Activated gamma-delta T cell (primary cell): ENCODE measurements at places on chromosomes 11 and 22.

- no peak for DNase-seq
Observed at GRCh38 chr11:63847363-63847762, 8.5 kb downstream of the MARK2 start.

- DNase-seq: peak; percentile 87
Observed at GRCh38 chr11:925496-926301, at the start of gene AP2A2. Gene AP2A2 (plus strand): TSS chr11:925870. CDS start chr11:926022, 152 bp downstream.

DNA sequence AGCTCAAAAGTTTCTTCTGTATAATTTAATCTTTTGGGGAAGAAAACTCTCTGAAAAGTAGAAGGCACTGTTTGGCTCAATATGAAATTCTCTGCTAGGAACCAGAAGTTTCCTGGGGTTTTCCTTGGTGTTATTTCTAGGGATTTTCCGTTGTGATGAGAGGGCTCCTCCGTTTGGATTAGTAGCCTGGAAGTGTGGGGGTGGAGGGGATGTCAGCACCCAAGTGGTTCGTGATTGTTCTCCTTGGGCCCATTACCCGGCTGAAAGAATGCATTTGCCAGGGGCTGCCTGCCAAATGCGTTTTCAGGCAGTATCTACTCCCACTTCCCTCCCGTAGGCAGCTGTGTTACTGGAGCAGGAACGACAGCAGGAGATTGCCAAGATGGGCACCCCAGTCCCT is 4.3 kb downstream of the SF3B2 start:
- no peak for DNase-seq

GRCh38 chr22:33720166-33720878 is 200.0 kb downstream of the LARGE1 start:
- DNase-seq: no peak

GRCh38 chr11:82775736-82776346 is 42.2 kb upstream of the FAM181B start:
- DNase-seq: no peak

DNA sequence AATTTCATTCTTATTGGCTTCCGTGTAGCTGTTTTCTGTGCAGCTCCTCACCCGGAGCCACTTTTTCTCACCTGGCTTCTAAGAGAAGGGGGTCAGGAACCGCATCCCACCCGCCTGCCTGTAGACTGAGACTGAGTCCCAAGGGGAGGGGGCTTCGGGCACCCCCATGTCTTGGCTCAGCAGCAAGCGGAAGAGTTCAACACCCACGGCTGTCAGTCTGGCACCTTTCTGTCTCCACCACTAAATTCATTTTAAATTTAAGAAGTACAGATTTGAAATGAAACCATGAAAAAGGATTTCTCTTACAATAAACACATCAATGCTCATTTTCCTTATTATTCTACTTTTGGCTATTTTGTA is 66.7 kb downstream of the EFCAB6 start:
- no peak for DNase-seq

GRCh38 chr11:18366286-18366685 is 28.1 kb upstream of the LDHA start:
- DNase-seq: no peak

DNA sequence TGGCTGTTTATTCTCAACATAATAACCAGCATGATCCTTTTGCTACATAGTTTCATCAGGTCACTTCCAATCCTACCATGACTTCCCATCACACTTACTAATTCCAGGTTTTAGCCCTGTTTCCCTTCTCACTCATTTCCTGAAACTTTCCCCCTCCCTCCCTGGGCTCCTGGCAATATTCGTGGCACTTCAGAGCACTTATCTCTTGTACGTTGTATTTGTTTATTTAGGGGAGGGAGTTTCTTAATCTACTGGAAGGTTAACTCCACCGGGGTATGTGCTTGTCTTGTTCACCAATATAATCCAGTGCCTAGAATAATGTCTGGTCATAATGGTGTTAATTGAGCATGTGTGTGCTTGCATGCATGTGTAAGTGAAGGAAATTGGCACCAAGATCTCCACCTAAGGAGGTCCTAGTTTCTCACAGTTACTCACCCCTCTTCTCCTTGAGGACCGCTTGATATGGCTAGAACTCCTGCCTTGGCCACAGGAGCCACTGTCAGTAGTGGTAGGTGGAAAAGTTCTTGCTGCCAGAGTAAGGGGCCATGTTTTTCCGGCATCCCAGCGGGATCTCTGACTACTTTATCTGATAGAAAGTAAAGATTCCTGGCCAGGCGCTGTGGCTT is 11.7 kb downstream of the EIF3L start:
- no peak for DNase-seq

DNA sequence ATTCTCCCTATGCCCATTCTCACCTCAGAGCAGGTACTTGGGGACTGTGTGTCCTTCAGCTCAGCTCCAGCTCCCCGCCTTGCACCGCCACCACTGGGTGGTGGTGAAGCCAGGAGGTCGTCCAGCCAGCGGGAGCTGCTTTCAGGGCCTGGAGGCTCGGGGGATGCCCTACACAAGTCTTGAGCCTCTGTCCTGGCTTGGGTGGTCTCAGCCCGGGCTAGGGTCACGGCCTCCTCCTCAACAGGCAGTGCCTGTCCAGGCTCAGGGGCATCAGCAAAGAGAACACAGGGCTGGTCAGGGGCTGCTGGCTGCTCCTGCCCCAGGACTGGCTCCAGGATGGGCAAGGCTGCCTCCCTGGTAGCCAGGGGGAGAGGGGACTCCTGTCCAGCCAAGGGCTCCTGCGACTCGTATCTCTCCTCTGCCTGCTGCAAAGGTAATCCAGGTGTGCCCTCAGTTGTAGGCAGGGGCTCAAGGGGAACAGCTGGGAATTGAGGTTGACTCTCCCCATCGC is 12.2 kb downstream of the TNKS1BP1 start:
- no peak for DNase-seq

DNA sequence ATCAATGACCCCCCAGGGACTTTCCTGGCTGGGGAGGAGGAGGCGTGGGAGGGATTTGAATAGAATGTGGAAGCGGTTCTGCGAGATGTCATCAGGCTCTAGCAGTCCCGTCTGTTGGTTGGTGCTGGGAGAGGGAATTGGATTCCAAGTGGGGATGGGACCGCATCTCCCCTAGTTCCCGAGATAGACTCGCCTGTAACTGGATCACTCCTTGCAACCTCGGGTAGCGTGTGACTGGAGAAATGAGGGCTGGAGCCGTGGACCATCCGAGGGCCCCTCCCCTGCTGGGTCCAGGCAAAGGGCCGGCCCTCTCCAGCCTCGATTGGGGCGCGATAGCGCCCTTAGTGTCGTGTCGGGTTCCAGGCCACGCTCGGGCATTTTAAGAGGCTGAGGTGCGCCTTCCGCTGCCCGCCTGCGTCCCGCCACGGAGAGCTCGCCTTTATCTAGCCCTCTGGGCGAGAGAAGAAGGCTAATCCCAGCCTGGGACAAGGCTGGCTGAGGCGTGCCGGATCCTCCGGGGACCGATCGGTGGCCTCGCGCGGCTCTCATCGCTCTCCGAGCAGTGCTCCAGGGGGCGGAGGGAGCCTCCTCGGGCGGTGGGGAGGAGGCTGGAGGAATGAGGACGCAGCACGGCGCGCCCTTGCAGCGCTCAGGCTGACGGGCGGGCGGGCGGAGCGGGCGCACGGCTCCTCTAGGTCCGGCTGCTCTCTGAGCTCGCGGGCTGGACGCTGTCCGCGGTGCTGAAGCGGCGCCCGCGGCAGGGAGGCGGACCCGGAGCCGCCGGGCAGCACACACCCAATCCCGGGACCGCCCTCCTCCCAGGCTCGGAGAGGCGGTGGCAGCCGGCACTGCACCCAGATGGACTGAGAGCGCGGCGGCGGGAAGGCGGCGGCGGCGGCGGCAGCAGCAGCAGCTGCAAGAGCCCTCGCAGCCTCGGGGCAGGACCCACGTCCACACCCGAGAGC is 107.8 kb downstream of the OSBP2 start:
- peak; percentile 27 for DNase-seq

GRCh38 chr11:117691218-117691514 is 105.8 kb downstream of the DSCAML1 start:
- no peak for DNase-seq

- DNase-seq: no peak
Observed at GRCh38 chr22:20211409-20211996, 56.6 kb downstream of the RTN4R start.

DNA sequence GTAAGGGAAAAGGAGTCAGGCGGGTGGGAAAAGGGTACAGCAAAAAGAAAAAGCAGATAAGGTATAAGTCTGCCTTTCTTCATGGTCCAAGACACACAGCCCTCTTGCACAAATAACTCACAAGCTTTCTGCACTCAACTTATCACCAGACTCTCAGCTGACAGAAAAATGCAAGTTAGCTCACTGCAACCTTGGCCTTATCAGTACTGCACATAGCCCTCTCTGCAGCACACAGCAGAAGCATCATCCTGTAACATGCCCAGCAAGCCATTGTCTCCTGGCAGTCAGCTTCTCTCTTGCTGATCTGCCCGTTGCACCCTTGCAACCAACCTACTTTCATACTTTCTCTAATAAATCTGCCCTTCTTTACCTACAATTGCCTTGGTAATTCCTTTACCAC is 5.8 kb downstream of the ZBTB44 start:
- DNase-seq: no peak

DNA sequence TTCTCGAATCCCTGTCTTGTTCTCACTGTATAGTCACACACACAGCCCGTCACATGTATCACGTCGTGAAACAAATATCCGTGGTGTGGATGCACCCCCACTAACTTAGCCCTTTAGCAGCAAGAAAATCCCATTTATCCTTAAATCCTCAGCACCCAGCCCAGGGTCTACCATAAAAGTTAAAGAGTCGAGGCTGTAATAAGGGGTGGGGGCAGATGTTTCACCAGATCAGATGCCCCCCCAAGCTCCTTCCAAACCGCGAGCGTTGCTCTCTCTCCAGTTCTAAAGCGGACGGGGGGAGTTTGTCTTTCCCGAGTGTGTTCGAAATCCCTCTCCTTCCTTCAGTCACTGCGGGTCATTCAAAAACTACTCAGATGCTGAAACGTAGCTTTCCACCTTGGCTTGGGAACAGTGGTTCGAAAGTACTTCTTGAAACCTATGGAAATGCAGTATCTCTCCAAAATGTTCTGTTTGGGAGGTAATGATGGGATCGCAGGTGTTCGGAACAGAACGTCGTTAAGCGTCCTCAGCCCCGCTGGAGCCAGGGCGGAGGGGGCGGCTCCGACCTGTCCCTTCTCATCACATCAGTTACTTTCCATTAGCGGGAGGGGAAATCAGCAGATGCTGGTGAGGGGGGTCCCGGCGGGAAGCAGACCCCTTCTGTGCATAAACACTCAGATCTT is 156.2 kb downstream of the BRD1 start:
- DNase-seq: no peak

- DNase-seq: no peak
Observed at GRCh38 chr11:88175569-88176075, 379 bp upstream of the RAB38 start.

GRCh38 chr11:64132191-64132771 is 33.6 kb downstream of the MACROD1 start:
- no peak for DNase-seq

- DNase-seq: no peak
Observed at GRCh38 chr11:100629671-100630070, 57.4 kb upstream of the ARHGAP42 start.

- DNase-seq: no peak
Observed at GRCh38 chr11:123924027-123924426, 15.4 kb upstream of the OR4D5 start.

DNA sequence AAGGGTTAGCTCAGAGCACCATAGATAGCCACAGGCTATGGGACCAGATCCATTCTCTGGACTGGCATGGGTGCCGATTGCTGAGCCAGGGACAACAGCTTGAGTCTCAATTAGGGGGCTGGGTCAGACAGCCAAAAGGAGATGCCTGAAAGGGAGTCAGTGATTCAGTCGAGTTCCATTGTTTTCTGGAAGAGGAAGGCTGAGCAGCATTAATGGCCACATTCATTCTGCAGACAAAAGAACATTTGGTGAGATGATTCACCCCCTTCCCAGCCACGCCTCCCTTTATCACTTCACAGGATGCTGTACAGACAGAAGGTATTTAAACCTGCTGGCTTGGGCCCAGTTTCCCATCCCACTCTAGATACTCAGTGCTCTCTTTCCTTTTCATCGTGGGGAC is 131.9 kb downstream of the ADAMTS15 start:
- DNase-seq: no peak

GRCh38 chr11:86891036-86891435 is 64.2 kb downstream of the FZD4 start:
- no peak for DNase-seq

- DNase-seq: no peak
Observed at GRCh38 chr11:83115026-83115425, 41.9 kb upstream of the PCF11 start.

DNA sequence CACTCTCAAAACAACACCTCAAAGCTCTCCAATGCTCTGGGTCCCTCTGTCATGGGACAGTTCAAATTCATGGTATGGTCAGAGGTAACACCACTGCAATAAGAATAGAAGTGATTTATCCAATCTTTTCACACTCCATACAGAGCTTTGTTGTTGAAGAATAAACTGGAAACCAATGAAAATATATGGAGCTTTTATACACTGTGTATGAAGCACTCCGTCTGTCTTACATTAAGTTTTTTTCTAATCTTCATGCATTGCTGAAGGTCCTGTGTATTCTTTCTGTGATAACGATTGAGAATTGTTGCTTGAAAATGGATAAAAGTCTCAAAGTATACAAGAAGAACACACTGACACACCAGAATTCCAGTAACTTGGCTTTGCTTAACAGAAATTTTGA is 603.7 kb upstream of the LUZP2 start:
- no peak for DNase-seq

DNA sequence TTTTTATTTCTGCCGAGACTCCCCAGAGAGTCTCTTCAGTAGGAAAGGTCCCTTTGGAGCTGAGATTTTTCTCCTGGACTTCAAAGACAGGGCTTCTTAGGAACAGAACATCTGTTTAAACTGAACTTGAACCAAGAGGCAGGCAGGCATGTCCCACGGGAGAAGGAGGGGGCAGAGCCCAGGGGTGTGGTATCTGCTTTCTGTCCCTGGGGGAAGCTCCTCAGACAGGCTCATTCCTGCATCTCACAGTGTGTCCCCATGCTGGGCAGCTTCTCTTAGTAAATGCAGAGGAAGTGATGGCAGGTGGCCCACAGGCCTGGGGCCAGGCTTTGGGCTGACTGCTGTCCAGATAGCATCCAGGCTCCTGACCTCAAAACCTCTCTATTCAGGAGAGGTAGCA is 47.3 kb downstream of the TSPAN18 start:
- no peak for DNase-seq

- no peak for DNase-seq
Observed at GRCh38 chr11:75813622-75814039, 1.4 kb upstream of the UVRAG start.

- DNase-seq: no peak
Observed at GRCh38 chr11:59954219-59954847, 9.5 kb upstream of the OOSP4A start.

DNA sequence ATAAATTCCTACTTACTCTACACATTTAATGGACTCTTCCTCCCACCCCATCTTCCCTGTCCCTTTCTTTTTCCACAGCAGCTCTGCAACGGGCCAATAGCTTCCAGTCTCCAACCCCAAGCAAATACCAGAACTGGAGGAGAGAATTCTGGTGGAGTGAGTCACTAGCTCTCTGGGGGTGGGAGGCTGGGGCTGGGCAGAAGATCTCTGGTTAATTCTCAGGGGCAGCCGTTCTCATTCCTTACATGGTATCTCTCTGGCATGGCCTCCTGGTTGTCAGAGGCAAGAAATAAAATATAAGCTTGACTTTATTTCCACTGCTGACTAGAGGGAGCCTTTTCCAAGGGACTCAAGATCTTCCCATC is 90.4 kb upstream of the PARVA start:
- DNase-seq: no peak

- no peak for DNase-seq
Observed at GRCh38 chr11:82899957-82900276, 313 bp downstream of the PRCP start.
